ENCODE measurements at places on chromosomes 3 and 15.

DNA sequence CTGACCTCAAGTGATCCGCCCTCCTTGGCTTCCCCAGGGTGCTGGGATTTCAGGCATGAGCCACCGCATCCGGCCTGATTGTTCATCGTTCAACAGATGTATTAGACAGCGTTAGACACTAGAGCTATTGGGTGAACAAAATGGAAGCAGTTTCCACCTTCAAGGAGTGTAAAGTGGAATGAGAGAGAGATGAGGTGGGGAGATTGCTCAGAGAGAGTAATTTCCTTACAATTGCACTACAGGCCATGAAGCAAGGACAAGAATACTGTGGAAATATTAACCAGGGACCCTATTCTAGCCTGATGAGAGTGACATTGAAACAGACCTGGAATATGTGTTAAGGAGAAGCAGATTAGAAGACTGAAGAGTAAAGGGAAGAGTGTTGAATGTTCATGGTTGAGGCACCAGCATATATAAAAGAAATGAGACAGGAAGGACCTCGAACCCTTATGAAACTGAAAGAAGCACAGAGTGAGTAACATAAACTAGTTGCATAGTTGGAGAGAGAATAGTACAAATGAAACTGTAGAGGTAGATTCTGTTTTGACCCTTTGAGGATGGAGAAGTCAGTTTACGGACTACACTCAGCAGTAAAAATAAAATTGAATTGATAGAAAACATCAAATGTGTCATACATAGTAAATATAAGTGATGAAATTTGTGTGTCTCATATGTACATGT is 7.2 kb downstream of the RTF1 start:
- DNase-seq: no peak

DNA sequence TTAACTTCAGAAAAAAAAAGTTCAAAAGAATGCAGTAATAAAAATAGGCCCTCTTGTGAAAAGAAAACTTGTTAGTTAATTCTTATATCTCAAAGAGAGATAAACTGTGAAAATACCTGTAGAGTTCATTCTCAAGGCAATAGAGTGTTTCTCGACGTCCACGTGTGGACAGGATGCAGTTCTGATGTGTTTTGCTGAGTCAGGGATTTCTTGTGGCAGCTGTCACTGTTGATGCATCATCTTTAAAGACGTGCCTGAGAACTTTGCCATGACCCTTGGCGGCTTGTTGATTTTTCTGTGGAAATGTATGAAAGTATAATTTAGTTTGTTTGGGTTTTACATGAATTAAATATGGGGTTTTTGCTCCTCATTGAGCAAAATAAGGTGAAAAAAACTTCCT is 702.2 kb downstream of the NLGN1 start:
- no peak for DNase-seq

- DNase-seq: no peak
These were observed 8.6 kb downstream of the NCEH1 start for GRCh38 chr3:172702256-172702655.

DNA sequence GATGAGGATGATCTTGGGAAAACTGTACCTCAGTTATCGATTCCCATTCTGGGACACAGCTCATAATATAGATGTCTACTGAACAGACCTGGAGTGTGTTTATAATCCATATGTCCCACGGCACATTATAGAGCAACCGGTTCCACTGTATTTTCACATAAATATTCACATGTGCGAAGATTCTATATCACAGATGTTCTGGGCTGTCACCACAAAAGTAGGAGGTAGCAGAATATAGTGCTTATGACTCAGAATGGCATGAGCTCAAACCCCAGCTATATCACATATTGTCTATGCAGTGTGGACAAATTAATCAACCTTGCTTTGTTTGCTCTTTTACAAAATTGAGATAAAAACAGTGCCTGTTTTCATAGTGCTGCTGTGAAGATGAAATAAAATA is 640.3 kb upstream of the ADAMTS9 start:
- no peak for DNase-seq

DNA sequence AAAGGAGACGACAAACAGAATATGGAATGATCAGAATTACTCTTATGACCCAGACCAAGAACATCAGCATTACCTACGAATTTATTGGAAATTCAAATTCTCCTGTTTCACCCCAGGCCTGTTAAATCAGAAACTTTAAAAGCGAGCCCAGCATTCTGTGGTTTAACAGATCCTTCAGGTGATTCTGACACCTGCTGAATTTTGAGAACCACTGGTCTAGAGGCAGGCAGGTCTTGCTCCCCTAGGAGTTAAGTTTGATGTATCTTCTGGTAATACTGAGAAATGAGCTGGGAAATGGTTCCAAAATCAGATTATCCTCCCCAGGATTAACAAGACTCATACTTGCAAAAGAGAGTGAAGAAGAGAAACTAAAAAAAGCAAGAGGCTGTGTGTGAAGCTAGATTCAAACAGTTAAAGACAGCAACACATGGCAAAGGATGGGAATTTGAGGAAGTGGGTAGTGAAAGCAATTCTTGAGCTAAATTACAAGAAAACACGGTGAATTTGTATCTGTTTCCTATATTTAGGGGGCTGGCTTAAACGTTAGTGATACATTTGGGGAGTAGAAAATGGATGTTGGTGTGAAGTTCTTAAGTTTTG is 66.0 kb downstream of the FLNB start:
- no peak for DNase-seq

- no peak for DNase-seq
These were observed 3.0 kb upstream of the TFDP2 start for GRCh38 chr3:142152384-142152783.

- no peak for DNase-seq
These were observed 3.2 kb downstream of the MAPKBP1 start for GRCh38 chr15:41777421-41777973.

GRCh38 chr3:156150434-156151066 is 30.2 kb downstream of the KCNAB1 start:
- no peak for DNase-seq

DNA sequence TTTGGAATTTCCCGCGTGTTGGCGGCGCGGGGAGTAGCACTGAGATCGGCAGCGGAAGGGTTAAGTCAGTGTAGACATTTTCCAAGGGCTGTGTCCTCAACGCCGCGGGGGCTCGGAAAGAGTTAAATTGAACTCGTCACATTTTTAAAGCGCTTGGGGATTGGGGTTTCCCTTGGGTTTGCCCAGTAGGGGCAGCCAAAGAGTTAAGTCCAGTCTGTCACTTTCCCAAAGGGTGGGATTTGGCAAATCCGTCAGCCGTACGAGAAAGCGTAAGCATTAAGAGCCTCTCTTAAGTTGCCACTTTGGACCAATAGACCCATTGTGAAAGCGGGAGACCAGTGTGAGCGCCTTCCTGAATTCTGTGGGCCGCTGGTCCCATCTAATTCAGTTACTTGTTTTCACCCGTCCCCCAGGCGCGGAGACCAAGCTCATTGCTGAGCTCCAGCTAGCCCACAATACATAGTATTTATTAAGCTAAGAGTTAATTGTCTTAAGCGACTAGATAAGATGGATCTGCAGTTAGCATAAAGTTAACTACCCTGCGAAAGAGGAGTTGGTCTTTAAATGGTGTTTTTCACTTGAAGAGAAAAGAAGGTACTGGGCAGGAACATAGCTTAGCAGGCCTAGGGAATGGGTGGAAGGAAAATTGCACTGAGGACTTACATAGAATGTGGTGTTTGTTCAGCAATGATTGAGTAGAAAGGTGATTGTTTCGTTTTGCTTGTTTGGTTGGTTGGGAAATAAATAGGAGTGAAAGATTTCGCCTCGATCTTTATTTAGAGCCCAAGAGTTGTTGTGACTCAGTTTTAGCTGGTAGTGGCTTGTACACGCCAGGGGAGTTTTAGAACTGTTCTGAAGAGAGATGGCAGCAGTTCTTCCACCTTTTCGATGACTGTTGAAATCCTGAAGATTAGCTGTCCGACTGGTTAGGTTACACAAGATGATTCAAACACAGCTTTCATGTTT is 932 bp downstream of the ARL8B start:
- DNase-seq: no peak

DNA sequence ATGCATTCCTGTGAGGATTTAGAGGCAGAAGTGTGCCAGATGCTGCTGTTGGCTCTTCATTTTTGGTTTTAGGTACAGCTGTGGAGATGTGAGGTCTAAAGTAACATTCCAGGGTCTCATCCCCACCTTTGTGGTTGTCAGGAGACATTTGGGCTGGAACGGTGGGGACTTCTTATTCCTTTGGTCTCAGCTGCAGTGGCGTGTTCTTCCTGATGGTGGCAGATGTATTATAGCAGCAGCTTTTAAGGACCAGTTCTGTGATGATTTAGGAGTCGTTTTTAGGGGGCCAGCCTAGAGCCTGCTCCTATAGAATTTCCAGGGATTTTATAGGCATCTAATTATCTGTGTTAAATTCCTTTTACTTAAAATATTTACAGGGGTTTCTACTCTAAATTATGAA is 221.0 kb upstream of the EOMES start:
- no peak for DNase-seq

- peak; percentile 27 for DNase-seq
These were observed 47.5 kb downstream of the PRTG start for GRCh38 chr15:55695432-55695831.

DNA sequence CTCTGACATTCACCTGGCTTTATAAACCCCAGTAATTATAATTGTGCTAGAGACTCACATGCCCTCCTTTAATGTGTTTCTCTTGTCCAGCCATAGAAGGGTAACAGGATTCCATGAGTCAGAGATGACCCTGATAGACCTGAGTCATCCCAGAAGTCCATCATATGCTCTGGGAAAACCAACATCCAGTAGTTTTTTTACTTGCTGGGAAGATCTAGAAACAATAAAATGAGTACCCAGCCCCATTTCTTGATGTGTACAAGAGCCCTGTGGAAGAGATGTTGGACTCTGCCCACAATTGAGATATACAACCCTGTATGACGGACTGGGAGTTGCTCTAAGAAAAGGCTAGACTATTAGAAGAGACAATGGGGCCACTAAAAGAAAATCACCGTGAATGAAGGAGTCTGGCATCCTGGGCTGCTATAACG is 22.4 kb upstream of the THUMPD3 start:
- no peak for DNase-seq

- no peak for DNase-seq
These were observed 70.4 kb upstream of the SETMAR start for GRCh38 chr3:4232798-4233197.

DNA sequence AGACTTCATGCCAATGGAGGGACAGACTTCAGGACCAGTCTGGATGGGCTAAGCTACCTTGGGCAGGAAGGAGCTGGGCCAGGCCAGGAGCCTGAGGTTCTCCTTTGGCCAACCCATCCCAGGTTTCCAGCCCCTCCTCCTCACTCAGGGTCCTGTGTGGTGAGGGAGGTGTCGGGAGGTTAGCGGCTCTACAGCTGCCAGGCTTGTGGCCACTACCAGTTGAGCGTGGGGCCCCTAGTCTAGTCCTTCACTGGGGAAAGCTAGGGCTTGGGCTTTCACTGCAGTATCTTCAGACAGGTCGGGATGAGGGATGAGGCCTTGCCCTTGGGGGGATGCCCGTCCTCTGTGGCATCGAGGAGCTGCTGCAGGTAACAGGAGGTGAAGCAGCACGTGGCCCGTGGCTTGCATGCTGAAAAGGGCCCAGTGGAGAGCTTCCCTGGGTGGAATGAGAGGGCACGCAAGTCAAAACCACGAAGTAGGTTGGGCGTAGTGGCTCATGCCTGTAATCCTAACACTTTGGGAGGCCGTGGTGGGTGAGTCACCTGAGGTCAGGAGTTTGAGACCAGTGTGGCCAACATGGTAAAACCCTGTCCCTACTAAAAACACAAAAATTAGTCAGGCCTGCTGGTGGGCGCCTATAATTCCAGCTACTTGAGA is 8.5 kb upstream of the FANCD2 start:
- DNase-seq: no peak

DNA sequence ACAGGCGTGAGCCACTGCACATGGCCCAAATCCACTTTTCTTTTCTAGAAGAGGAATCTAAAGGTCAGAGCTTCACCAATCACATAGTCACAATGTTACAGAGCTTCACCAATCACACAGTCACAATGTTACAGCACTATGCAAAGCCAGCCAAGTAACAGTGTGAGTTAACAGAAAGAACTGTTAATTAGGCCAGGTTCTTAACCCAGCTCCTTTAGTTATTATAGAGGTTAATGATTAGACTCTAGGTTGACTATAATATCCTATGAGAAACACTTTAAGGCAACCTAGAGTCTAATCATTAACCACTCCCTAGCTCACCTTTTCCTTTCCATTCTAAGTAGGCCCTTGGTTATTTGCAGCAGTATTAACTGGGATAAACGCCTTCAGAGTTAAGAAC is 54.0 kb downstream of the TASOR start:
- DNase-seq: no peak

GRCh38 chr3:78724859-78725258 is 1042.9 kb downstream of the ROBO1 start:
- DNase-seq: no peak

- DNase-seq: no peak
These were observed 682.1 kb upstream of the CFAP20DC start for GRCh38 chr3:59731943-59732342.
